ENCODE measurements at places on chromosomes 7 and 10. TPM values are rescaled to one million over a fixed set of nuclear protein-coding genes. Genes with fewer than 3 reads are reported as not detected.

Gene FZD8
- 1.8 TPM for total RNA-seq

Gene GPRIN2
- 12.9 TPM for total RNA-seq

Gene TBC1D12
- 23.7 TPM for total RNA-seq

DNA sequence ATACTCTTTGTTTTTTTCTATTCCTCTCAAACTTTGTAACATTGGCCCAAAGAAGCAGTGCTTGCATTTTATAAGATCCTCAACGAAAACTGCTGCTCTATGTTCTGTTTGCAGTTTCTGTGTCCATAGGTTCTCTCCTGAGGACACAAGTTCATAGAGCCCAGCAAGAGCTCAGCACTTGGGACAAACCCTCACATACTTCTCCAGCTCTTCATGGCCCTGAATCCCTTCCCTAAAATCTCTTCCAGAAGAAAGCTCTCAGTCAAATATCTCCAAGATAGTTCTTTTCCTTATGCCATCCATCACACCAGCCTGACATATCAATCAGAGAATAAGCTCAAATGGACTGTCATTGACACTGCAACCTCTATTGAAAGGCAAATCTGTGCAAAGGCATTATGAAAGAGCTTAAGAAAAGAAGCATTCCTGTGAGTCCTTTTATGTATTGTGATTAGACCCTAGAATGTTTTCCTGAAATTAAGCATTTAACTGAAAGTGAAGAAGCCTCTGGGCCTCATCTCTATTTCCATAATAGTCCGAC lies 405.5 kb downstream of the ANKRD7 start:
- DNase-seq: no peak

DNA sequence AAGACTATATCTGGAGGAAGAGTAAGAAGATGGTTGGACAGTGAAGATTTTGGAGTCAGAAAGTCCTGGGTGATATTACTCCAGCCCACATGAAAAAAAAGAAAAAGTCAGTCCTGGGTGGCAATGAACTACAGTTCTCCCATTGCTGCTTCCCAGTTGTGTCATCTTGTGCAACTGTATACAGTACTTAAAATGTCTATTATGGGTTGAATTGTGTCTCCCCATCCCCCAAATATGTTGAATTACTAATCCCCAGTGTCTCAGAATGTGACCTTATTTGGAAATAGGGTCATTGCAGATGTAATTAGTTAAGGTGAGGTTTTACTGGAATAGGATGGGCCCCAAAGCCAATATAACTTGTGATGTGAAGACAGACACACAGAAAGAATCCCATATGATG lies 15.6 kb downstream of the SEC23IP start:
- DNase-seq: no peak

DNA sequence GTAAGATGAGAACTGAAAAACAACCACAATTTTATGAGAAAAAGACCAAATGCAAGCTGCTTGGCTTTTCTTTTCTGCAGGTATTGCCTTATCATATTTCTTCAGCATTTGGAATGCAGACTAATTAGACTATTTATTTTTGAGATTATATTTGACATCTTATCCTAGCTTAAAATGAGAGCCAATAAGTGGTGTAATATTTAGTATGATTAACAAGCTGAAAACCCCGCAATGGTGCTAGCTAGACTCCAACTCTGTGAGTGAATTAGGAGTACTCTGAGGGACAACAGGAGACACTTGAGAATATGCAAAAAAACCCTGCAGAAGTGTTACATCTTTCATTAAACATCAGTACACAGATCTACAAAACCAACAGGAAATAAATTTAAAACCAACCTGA lies 180.3 kb upstream of the MEOX2 start:
- DNase-seq: no peak
